Stimulated activated CD8-positive, alpha-beta memory T cell treated with anti-CD3 and anti-CD28 coated beads, Interleukin-2, amount 100 ng/mL, for 48 hours (primary cell): ENCODE measurements at places on chromosomes 6 and 20.

GRCh38 chr6:138569554-138569953, 70.3 kb upstream of the NHSL1 start:
- no peak for DNase-seq

- DNase-seq = no peak
These were observed 898 bp downstream of the LAMA4 start for GRCh38 chr6:112253498-112253840.

- no peak for DNase-seq
These were observed 4.8 kb downstream of the BPIFA2 start for GRCh38 chr20:33172781-33173180.

GRCh38 chr20:48904566-48905296, 16.8 kb upstream of the ARFGEF2 start:
- DNase-seq = peak; percentile 56

DNA sequence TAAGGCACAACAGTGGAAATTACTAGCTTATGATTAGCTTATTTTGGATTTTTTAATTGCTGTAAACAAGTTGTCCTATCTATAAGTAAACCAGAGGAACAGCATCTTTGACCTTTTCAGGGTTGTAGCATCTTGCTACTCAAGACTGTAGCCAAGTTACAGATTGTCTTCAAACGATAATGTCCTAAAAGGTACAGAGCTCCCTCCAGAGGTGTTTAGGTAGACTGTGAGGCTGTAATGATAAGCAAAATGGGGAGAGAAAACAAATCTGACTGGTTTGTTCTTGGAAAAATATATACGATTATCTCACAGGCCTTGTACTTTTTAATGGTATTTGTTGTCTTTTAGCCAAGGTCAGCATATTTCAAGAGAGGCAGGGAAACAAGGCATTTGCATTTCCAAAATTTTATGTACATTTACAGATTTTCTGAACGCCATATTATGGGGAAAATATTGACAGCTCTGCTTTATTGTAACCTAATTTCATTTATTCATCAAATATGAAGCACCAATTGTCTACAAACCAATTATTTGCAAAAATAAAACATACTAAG, 273.4 kb downstream of the MEI4 start:
- no peak for DNase-seq

DNA sequence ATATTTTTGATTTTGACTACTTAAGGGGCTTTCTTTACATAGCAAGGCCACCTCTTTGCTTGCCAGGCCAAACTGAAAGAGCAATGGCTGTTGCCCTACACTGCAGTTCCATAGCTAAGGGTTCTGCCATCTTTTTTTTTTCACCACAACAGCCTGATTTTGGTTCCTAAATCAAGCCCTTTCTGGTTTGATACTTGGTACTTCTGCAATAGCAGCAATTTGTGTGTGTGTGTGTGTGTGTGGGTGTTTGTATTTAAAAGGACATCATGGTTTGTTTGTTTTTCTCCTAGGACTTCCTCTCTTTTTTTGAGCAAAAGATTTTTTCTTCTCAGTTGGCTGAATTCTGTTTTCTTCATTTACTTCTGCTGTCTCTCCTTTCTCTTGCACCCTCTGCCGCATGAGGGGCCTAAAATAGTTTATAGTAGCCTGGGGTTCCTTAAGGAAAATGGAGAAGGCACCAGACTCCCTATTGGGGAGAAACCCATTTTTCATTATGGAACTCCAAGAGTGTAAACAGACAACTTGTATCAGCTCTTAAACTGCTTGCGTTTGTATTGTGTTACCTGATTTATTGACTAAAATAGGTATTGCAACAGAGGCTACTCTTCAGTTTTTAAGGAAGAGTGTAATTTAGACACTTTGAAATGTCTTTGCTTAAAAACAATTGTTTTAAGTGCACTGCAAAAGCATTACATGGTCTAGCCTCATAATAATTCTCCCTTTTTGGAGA, 12.2 kb upstream of the GCLC start:
- no peak for DNase-seq

- no peak for DNase-seq
These were observed 6.6 kb upstream of the DLK2 start for GRCh38 chr6:43461936-43462335.

DNA sequence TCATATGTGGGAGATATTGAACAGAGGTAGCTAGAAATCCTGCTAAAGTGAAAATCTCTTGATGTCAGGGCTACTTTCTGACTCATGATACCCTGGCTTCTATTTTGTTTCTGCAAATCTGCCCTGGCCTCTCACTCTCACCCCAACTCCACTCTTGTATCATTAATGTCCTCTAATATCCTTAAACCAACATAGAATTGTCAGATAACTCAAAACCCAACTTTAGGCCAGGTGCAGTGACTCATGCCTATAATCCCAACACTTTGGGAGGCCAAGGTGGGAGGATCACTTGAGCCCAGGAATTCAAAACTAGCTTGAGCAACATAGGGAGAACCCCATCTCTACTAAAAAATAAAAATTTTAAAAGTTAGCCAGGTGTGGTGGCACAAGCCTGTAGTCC, 33.8 kb upstream of the OSTM1 start:
- DNase-seq = no peak

DNA sequence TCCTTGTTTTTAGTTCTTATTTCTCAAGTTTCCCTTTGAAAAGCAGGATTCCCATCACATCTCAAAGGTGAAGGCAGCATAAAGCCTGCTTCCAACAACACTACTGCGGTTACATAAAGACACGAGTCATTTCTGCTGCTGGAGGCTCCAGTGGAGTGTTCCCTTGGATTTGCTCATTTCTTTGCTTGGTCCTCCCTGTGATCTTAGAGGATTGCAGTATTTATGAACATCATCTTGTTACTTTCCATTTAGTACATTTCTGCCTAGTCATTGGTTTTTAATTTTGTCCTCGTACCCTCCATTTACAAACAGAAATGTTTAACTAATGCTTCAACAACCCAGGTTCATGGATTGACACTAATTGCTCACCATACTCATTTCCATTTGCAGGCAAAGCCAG, 298.8 kb downstream of the ZNF217 start:
- no peak for DNase-seq

GRCh38 chr20:50012282-50013263, 29.8 kb downstream of the SNAI1 start:
- DNase-seq = no peak

- no peak for DNase-seq
These were observed 255.9 kb downstream of the FOXC1 start for GRCh38 chr6:1865585-1865984.

DNA sequence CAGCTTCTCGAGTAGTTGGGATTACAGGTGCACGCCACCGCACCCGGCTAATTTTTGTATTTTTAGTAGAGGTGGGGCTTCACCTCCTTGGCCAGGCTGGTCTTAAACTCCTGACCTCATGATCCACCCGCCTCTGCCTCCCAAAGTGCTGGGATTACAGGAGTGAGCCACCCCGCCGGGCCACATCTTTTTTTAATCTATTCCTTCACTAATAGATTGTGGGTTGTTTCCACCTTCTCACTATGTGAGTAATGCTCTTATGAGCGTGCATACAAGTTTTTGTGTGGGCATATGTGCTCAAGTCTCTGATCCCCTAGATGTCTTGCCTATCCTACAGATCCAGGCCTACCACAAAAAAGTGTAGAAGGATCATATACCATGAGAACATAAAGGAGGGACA, 30.7 kb downstream of the CARMIL1 start:
- DNase-seq = no peak

- DNase-seq = no peak
These were observed 92.1 kb upstream of the GCM1 start for GRCh38 chr6:53240761-53241160.

- no peak for DNase-seq
These were observed 69.9 kb upstream of the SYNJ2 start for GRCh38 chr6:157911786-157912185.

GRCh38 chr20:19976595-19977372, 40.4 kb upstream of the NAA20 start:
- no peak for DNase-seq

- no peak for DNase-seq
These were observed 124.5 kb downstream of the IMPG1 start for GRCh38 chr6:75947935-75948334.

GRCh38 chr6:167526465-167527368, 201.8 kb downstream of the TTLL2 start:
- no peak for DNase-seq

DNA sequence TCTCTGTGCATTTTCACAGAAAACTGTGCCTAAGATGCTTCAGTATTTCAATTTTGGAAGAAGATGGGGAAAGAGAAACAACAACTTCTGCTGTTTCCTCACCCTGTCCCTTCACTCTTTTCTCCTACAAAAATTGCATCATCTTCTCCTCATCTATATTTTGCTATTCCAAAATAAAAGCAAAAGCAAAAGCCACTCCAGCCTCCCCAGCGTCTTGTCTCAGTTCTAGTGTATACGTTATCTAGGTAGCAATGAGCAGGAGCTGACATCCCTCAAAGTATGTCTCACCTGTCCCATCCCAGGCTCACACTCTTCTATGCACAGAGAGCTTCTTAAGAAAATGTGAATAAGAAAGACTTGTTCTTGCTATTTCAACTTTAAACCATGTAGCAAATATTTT, 163.8 kb upstream of the TAB2 start:
- no peak for DNase-seq

DNA sequence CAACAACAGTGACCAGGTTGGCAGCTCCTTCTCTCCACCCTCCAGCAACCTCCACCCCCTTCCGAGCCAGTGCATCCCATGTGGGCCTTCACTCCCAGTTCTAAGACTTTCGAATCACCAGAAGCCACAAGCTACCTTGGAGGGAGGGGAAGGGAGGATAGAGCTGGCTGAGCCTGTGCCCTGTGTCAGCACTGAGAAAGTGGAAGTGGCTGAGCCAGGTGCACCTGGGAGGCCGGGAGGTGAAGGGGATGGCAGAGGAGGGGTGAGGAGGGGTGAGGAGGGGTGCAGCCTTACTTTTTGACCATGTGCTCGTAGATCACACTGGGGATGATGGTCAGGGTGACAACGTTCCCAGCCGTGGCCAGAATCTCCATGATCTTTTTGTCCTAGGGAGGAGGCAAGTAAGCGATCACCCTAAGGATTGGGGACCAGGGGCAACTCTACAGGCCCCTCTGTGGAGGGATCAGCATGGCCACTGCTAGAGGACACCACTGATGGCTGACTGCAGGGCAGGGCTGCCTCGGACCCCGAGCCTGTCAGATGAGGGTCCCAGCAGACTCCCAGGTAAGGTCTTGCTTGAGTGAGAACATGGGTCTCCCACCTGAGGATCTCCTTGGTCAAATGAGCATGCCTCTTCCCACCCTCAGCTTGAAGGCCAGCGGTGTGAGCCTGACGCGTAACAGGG, 18.3 kb downstream of the SDCBP2 start:
- DNase-seq = no peak

- no peak for DNase-seq
These were observed 84.3 kb upstream of the IFNGR1 start for GRCh38 chr6:137303441-137303840.

GRCh38 chr6:132219901-132220300, 181.4 kb downstream of the MOXD1 start:
- DNase-seq = no peak

DNA sequence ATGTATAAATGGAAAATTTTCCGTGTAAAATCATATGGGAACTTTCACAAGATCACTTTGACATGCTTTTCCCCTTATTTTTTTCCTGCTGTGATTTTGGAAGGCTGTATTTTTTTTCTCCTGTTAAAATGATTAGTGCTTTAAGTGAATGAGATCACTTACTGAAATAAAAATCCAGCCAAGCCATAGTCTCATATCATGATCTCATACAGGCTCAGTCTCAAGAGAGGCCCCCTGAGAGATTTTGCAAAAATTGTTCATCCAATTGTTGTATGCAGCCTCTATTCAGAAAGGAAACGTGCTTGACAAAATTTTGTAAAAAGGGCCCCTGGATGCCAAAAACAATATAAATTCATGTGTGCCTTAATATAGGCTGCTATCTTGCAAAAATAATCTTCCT, 528.2 kb downstream of the HDGFL1 start:
- no peak for DNase-seq

GRCh38 chr6:110063594-110064263, 85.6 kb downstream of the GPR6 start:
- peak; percentile 3 for DNase-seq

DNA sequence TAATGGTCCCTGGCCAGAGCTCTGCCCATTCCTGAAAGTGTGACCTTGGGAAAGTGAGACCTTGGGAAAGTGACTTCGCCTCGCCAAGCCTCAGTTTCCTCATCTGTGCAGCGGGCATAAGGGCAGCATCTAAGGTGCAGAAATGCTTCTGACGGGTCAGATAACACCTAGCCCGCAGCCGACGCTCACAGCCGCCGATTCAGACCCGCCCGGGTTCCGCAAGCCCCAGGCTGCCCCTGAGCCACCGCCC, 486 bp downstream of the FKBP1A start:
- no peak for DNase-seq

DNA sequence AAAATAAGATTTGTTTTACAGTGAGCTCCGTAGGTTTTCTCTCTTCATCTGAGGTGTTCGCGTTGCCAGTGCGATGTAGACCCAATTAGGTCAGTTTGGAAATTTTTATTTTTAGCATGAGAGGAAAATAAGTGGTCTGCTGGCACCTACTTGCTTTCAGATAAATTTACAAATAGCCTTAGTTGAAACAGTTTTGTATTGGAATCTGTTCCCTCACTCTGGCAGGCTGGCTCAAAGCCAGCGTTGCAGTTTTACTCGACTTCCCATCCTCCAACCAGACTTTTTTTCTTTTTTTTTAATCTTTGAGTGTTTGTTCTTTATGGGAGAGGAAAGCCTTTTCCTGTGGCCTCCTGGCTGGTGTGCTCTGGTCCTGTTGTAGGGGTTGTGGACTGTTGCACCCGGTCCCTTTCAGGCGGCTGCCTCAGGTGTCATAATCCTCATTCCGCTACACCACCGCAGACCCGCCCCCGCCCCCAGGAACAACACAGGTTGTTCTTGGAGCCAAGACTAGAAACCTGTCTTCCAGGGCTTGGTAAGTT, 46.7 kb downstream of the TIAM2 start:
- DNase-seq = no peak

DNA sequence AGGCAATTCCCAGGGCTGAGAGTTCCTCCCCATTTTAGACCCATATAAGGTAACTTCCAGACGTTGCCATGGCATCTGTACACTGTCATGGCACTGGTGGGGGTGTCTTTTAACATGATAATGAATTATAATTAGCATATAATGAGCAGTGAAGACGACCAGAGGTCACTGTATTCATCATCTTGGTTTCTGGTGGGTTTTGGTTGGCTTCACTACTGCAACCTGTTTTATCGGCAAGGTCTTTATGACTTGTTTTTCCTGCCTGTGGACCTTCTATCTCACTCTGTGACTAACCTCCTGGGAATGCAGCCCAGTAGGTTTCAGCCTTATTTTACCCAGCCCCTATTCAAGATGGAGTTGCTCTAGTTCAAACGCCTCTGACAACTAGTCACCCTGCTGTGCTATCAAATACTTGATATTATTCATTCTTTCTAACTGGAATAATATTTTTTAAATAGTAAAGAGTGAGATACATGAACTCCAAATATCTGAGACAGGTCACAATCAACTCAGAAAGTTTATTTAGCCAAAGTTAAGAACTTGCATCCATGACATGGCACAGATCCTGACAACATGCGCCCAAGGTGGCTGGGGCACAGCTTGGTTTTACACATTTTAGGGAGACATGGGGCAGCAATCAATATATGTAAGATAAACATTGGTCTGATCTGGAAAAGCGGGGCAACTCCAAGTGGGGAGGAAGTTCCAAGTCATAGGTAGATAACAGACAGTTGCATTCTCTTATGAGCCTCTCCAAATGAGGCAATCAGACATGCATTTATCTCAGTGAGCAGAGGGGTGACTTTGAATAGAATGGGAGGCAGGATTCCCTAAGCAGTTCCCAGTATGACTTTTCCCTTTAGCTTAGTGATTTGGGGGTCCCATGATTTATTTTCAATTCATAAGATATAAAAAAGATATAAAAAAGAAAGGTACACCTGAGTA, 1.2 kb upstream of the UFL1 start:
- no peak for DNase-seq
